ENCODE measurements at places on chromosomes 12 and 14.

- no peak for DNase-seq
Observed at GRCh38 chr12:117592588-117593305, 231.3 kb upstream of the NOS1 start.

- no peak for DNase-seq
Observed at GRCh38 chr12:45670346-45671065, 59.0 kb upstream of the ARID2 start.

DNA sequence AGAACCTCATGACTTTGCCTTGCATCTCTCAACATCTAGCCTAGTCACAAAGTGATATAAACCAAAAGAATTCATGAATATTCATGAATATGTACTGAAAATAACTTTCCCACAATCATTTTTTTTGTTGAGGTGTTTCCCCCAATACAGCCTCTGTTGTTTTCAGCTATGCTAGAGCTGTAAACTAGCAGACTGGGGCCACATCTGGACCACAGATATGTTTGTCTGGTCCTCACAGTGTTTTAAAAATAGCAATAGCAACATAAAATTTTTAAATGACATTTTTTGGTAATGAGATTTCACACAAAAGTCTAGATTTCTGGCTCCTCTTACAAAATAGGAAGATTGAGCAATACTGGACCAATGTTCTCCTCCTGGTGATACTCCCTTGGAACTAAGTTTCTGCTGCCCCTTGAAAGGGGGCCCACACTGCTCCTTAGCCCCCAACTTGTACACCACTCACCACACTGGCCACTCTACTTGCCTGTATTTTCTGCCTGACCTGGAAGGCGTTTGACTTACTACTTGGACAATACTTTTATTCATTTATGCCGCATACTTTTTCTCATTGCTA is 81.2 kb downstream of the BMP4 start:
- DNase-seq = no peak

DNA sequence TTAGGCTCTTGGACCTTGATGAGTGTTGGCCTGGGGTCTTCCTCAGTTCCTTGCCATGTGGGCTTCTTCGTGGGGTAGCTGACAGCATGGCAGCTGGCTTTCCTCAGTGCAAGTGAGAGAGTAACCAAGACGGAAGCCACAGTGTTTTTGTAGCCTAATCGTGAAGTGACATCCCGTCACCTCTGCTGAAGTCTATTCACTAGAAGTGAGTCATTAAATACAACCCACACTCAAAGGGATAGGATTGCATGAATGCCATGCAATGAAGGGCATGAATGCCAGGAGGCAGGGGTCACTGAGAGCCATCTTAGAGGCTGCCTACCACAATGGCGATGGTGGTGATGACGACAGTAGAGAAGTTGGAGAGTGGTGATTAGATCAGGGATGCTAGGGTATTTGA is 13.5 kb upstream of the ASIC1 start:
- no peak for DNase-seq

DNA sequence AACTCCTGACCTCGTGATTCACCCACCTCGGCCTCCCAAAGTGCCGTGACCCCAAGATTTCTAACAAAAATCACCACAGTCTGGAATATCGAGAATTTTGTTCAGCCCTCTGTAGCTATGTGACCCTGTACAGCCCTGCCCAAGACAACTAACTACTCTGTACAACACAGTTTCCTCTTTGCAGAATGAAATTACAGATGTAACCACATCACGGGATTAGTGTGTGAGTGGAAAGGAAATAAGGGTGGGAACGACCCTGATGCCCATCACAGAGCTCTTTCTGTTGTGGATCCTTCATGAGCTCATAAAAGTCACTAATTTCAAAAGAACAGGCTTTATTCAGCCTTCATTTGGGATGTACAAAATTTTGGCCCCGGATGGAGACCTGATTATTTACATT is 50.5 kb upstream of the KRR1 start:
- DNase-seq = no peak

DNA sequence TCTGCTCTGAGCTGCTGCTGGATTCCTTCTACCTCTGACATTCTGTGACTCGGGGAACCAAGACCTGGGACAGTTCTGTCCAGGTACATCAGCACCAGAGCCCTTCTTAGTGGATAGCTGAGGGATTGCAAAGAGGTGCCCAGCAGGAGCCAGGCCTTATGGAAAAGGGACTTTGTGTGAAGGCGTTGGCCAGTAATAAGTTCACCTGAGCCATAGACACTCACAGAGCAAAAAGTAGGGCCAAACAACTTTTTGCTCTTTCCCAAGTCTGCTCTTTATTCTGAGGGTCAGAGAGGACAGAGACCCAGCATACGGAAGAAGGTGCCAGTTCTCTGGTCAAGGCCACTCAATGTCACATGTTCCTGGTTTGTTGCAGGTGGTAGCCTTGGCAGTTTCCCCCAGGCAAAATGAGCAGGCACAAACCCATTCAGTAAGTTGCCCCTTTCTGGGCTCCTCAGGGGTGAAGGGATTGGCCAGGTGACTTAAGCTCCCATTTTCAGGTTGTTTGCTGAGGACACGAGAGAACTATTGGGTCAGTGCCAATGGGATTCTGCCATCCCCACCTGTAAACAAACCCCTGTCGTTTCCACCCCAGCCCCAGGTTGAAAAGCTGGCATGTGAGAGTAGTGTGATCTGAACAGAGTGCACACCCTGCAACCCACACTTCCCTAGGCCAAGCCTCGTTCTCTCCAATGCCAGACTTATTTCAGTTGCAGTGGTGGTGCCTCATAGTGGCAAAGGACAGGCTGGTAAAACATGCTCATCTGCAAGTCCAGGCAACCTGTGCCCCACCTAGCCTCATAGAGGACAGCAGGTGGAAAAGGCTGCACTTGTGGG is 150.3 kb downstream of the SMOC1 start:
- DNase-seq = no peak

GRCh38 chr12:4477129-4477528 is 31.5 kb upstream of the FGF6 start:
- DNase-seq = no peak

DNA sequence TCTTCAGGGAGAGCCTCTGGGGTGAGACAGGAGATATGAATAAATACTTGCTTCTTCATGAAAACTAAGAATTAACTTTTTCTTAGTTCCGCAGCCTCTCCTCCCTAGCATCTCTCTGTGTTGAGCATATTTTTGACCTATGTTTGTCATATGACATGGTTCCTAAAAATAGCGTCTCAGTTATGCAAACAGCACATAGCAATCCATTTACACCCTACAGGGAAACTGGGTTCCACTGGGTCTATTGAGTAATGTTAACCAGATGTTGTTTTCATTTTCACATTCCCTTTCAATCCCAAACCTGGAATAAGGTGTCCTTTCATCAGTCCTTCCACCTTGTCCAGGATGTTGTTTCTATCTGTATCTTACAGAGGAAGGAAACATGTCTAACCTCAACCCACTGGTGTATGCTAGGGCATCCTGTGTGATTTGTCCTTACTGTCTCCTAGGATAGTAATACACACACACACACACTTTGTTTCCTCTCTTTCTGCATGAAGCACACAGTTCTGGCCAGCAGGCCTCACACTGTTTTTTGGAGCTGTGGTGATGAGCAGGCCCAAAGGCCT is 1543.5 kb downstream of the AACS start:
- DNase-seq = no peak

- no peak for DNase-seq
Observed at GRCh38 chr12:66152732-66153131, 17.1 kb downstream of the TMBIM4 start.

- no peak for DNase-seq
Observed at GRCh38 chr14:93752980-93753561, 35.2 kb downstream of the PRIMA1 start.

GRCh38 chr12:78330131-78330530 is 499.4 kb downstream of the NAV3 start:
- DNase-seq = no peak

DNA sequence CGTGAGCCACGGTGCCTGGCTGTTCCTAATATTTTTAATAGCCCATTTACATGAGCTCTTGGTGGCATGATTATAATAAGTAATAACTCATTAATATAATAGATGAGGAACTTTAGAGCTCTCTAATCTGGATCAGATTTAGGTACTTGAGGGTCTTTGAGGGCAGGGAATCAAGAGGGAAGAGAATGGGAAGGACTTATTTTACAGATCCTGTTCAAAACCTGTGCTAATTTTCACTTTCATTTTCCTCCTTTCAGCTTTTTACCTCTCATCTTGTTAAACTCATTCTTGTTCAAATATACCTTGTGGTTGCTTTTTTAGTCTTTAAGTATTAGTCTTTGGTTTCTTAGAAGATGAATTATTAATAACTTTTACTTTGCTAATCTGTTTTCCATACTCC is 5.6 kb downstream of the NECAP1 start:
- DNase-seq = no peak

DNA sequence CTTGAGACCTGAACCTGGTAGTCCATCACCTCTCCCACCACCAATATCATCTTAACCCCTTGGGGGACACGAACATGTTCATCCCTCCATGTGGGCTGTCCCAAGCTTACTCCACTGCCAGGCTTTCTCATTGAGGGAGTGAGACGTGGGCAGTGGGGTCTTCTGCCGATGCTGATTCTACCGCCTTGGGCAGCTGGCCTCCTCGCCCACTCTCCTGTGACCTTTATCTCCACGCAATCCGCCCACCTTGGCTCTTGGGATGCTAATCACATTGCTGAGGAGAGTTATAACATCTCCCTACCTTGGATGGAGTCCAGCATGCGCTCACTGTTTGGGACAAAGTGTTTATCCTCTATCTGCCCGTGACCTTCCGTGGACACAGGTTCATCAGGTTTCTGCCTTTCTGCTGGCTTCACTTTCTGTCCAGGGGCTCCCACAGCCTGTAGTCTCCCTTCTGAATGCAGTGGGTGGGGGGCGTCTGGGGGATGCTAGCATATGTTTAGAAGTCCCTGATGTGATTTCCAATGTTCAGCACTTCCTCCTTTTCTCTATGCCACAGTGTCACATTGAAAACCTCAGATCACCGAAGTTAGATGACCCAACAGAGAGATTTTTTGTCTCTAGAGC is 53.2 kb upstream of the ESRRB start:
- DNase-seq = no peak

- DNase-seq = no peak
Observed at GRCh38 chr14:50357753-50358395, 38.8 kb downstream of the CDKL1 start.

GRCh38 chr12:53049571-53050318 is at the start of gene TNS2:
Gene TNS2 (plus strand): TSS chr12:53050065. CDS start chr12:53050186, 121 bp downstream.
- DNase-seq = no peak

GRCh38 chr12:107736914-107737313 is 24.0 kb downstream of the PRDM4 start:
- no peak for DNase-seq

- DNase-seq = no peak
Observed at GRCh38 chr12:109594556-109595317, 21.1 kb downstream of the MVK start.

DNA sequence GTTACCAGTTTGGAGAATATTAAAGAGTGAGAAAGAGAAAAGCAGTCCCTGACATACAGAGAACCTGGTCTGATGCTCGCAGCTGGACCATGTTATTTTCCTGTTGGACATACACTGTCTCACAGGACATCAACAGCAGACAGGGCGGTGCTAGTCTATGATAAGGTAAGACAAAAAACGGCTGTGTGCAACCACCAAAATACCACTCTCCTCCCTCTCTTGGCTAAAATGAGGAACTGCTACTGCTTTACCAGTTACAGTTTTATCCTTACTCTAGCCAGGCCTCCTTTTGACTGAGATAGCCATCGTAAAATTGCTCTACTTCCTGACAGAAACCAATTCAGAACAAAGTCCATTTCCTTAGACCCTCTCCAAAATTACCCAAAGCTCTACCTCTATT is 47.0 kb upstream of the ERGIC2 start:
- no peak for DNase-seq

DNA sequence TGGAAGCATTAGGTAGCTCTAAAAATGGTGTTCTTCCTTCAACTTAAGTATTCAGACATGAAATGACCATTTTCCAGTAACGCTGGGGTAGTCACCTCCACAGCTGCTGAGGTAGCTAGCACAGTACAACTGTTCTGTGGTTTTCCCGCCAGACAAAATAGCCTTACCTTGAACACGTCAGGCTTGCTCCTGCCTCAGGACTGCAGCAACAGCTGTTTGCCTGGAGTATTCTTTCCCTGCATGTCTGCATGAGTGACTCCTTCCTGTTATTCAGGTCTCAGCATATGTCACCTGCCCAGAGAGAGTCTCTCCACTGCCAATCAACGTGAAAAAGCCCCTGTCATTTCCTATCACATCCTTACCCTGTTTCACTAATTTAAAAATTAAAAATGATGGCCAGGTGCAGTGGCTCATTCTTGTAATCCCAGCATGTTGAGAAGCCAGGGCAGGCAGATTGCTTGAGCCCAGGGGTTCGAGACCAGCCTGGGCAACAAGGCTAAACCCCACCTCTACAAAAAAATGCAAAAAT is 37.9 kb downstream of the WDR89 start:
- DNase-seq = no peak

- no peak for DNase-seq
Observed at GRCh38 chr12:3455312-3455711, 35.7 kb upstream of the PRMT8 start.

DNA sequence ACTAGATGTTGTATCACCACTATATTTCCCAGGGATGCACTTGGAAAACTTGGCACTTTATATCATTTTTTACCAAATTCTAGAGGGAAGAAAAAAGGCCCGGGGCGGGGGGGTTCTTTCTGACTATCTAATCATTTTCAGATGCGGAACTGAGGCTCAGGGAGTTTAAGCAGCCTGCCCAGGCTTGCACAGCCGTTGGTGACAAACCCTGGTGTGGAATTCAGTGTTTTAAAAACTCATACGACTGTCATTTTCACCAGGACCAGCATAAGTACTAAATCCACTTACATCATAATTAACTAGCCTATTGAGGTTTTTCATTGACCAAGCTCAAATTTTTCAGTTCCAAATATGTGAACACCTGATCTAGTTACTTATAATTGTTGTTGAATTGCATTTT is 181.0 kb downstream of the IPO8 start:
- DNase-seq = no peak

- no peak for DNase-seq
Observed at GRCh38 chr12:76108356-76108755, 23.9 kb upstream of the NAP1L1 start.

- DNase-seq = no peak
Observed at GRCh38 chr14:76759589-76759988, 1.7 kb upstream of the VASH1 start.

- DNase-seq = no peak
Observed at GRCh38 chr12:66500841-66501240, 178.0 kb downstream of the GRIP1 start.

GRCh38 chr14:32364941-32365340 is 35.8 kb downstream of the AKAP6 start:
- no peak for DNase-seq

Data from stimulated activated CD8-positive, alpha-beta memory T cell treated with anti-CD3 and anti-CD28 coated beads, Interleukin-2, amount 100 ng/mL, for 1 hour (primary cell).